ENCODE measurements at places on chromosomes 2 and 18. TPM values are rescaled to one million over a fixed set of nuclear protein-coding genes. Genes with fewer than 3 reads are reported as not detected.

Gene SAG
- total RNA-seq = 0.32 TPM

Gene AOX1
- total RNA-seq = not detected

GRCh38 chr2:19362755-19363473, 4.5 kb upstream of the OSR1 start:
- no peak for DNase-seq

- no peak for DNase-seq
These were observed 518.2 kb upstream of the ZEB2 start for GRCh38 chr2:145038041-145038525.

Gene KCNG3
- 0.10 TPM for total RNA-seq

Gene CDH20
- total RNA-seq = not detected

GRCh38 chr2:135839713-135840112, 2.7 kb upstream of the LCT start:
- no peak for DNase-seq
